ENCODE measurements at places on chromosomes 3 and 15.

- no peak for DNase-seq
Observed at GRCh38 chr3:40417845-40418543, 31.0 kb downstream of the ENTPD3 start.

DNA sequence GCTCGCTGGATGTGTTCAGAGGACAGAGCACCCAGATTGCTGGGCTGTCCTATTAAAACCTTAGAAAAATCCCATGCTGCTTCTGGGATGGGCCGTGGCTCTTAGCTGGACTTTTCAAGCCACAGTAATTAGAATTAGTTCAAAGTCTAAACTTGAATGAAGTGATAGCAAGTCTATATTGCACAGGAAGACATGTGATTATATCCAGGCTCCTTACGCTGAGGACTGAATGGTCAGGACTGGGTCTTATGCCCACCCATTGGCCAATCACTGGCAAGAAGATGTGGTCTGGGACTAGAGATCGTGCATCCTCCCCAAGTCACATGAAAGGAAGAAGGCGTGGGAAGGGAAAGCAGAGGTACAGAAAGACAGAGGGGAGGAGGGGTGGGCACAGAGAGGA, 227.6 kb downstream of the FAM43A start:
- no peak for DNase-seq

- DNase-seq, result no peak
Observed at GRCh38 chr15:95265419-95265997, 1034.1 kb downstream of the MCTP2 start.

DNA sequence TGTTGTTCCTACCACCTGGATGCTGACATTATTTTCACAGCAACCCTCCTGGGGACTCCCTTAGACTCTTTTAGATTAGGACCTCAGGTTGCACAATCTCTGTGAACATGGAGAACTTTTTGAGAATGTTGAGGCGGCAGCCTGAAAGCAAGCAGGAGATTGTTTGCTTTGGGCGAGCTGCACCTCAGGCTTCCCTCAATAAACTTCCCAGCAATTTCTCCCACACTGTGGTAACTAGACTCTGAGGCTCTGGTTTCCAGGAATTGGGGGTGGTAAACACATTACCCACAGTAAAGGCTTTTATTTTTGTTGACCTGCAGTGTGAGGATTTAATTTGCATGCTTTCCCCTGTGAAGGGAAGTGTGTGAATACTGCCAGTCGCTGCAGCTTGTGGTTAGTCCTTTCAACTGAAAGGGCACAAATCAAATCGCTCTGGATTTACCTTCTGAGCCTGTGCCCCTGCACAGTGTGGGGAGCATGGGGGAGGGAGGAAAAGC, 35.2 kb upstream of the SIAH2 start:
- no peak for DNase-seq

- DNase-seq, result no peak
Observed at GRCh38 chr3:51916418-51916817, 13.3 kb upstream of the IQCF1 start.

GRCh38 chr3:165523801-165524200, 313.4 kb downstream of the BCHE start:
- no peak for DNase-seq

GRCh38 chr3:62184559-62184958, 188.8 kb downstream of the FEZF2 start:
- no peak for DNase-seq

DNA sequence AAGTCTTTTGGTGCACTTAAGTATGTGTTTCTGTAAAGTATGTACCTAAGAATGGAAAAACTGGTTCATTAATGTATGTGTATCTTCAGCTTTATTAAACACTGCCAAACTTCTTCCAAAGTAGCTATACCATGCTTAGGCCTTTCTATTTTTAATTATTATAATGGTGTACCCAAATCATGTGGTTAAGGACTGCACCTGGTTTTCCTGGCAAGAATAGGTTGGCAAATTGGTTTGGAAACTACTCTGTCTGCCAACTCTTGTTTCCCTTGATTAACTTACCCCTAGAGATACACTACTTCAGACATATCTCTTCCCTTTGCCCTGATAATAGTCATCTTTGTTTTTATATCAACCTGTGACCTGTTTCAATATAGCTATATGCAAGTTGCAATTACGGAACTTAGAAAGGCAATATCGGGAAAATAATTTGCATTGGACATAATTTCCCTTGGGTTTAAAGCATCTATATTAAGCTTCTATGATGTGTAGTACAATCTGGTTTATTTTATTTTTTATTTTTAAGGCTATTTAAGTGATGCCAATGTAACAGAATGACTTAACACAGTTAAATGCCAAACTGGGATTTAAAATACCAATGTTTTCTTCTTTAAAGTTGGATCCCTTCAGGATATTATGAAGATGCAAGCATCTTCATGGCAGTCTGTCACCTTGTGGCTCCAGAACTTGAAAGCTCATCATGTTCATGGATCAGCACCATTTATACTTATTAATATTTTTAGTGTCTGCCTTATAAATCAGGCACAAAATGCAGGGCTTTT, 40.6 kb upstream of the TMEM108 start:
- DNase-seq, result no peak

- no peak for DNase-seq
Observed at GRCh38 chr3:131630097-131630496, 127.3 kb upstream of the MRPL3 start.

GRCh38 chr3:61863579-61863978, 302.2 kb downstream of the PTPRG start:
- DNase-seq, result no peak

DNA sequence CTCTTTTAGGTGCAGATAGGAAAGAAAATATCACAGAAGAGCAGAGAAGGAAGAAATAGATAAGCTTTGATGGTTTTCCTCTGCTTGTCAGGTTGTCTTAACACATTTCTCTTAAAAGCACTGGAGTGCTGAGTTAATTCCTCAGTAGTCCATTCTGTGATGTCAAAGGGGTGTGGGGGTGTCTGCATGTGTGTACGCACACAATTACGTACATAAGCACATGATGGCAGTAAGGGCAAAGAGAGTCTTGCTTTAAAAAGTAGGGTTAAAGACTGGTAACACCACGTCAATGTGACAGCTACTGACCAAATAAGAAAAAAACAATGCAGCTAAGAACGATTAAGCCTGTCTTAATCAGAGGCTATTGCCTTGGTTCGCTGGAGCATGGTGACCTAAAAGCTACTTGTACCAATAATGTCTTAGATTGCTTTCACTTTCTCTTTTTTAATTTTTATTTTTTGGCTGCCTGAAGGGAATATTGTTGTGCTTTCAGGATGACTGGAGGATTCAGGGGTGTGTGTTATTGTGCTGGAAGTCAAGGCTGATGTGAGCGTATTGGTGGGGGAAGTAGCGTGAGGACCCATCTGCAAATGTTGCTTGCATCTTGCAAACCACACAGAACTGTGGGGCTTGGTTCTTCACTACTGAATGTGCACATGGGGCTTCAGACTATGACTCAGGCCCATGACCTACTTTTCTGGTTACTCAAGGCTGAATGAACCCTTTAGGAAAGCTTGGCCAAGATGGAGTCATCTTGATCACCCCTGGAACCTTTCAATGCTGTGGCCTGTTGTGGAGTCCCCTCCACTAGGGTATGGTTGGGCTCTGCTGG, 417.8 kb upstream of the TPM1 start:
- DNase-seq, result no peak

GRCh38 chr15:68644083-68644904, 65.5 kb downstream of the CORO2B start:
- DNase-seq, result no peak

- DNase-seq, result no peak
Observed at GRCh38 chr15:52424856-52425431, 103.7 kb downstream of the MYO5A start.

- DNase-seq, result no peak
Observed at GRCh38 chr3:120443626-120444123, 7.1 kb downstream of the FSTL1 start.

GRCh38 chr3:61686228-61686648, 124.9 kb downstream of the PTPRG start:
- DNase-seq, result no peak

DNA sequence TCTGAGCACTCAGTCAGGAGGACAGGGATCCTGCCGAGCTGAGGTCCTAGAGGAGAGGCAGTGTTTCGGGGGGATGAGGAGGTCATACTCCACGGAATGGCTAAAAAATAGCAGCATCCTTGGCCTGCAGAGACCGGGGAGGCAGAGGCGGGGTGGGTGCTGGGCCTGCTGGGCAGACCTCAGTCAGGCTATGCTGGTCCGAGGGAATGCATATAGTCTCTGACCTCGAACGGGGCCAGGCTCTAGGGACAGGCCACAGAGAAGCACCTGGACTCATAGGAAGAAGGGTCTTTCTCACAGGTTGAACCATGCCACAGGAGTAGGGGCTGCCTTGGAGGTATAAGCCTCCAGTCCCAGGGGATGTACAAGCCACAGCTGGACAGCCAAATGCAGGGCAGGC, 14.0 kb upstream of the SKIC8 start:
- DNase-seq, result no peak

DNA sequence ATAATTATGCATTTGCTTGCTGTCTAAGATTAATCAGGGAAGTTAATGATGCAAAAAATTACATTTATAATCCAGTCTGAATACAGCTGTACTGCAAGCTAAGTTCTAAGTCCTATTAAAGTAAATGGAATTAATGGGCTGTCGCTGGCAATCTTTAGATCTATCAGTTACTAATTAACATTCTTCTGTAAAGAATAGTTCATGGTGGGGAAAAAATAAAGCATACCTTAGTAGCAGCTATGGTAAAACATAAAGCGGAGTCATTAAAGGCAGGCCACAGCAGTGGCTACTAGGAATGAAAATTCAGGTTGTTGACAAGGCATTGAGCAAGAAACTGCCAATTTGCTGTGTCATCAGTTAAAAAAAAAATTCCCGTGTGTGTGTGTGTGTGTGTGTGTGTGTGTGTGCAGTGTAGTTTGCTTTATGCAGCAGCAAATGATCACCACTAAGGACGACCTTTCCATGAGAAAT, 129.8 kb downstream of the ZNF385D start:
- no peak for DNase-seq

GRCh38 chr3:124504332-124505059, 225.8 kb upstream of the UMPS start:
- DNase-seq, result no peak

GRCh38 chr15:40630313-40630712, 36.3 kb downstream of the KNL1 start:
- DNase-seq, result no peak

DNA sequence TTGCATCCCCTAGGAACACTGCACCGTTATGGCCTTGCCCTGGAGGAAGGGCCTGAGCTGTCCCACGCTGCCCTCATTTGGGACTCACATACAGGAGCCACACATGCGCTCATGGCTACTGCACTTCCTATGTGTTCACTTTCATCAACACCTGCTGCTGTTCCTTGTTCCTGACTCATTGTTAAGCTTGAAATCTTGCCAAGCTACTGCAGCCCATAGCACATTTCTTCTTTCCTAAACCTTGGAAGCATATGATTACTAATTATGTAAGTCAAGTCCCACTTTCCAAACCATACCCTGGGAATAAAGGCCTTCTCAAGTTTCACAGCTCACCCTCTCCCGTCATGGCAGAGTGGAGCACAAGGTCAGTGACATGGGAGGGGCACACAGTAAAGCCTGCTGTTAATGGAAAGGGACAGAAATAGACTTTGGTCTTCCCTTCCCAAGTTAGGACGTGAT, 307.9 kb downstream of the CLSTN2 start:
- no peak for DNase-seq

Measured in glomerular endothelial cell (primary cell).